ENCODE measurements at places on chromosomes 16 and 17. TPM values are rescaled to one million over a fixed set of nuclear protein-coding genes. Genes with fewer than 3 reads are reported as not detected.

- H3K4me1 ChIP-seq = peaks cover 32% of the 10 kb centered on the region
- no peak overlapping the region for H3K27ac ChIP-seq
- peaks cover 1% of the 10 kb centered on the region for H3K36me3 ChIP-seq
- H3K27me3 ChIP-seq = no peaks in the 10 kb centered on the region
These were observed 11.5 kb upstream of the ARHGAP17 start for GRCh38 chr16:25026621-25027020.

GRCh38 chr16:749010-749409, 8.2 kb upstream of the CIAO3 start:
- H3K36me3 ChIP-seq = no peaks in the 10 kb centered on the region
- no peaks in the 10 kb centered on the region for H3K4me1 ChIP-seq
- no peak for DNase-seq
- no peaks in the 10 kb centered on the region for H3K27me3 ChIP-seq

The CRHR1 gene
- total RNA-seq = not detected

The NOXO1 gene
- total RNA-seq = not detected

- peak overlapping the region; percentile 75 for H3K27ac ChIP-seq
- peaks cover 32% of the 10 kb centered on the region for H3K4me1 ChIP-seq
- DNase-seq = peak; percentile 84
- peaks cover 16% of the 10 kb centered on the region for H3K27me3 ChIP-seq
- H3K36me3 ChIP-seq = peaks cover 7% of the 10 kb centered on the region
These were observed 2.5 kb upstream of the CDYL2 start for GRCh38 chr16:80806927-80807340.

GRCh38 chr17:81368161-81369022, 26.9 kb upstream of the BAHCC1 start:
- H3K36me3 ChIP-seq = no peaks in the 10 kb centered on the region
- H3K27me3 ChIP-seq = peaks cover 23% of the 10 kb centered on the region
- no peak overlapping the region for H3K4me3 ChIP-seq
- DNase-seq = no peak
- peaks cover 19% of the 10 kb centered on the region for H3K4me1 ChIP-seq

DNA sequence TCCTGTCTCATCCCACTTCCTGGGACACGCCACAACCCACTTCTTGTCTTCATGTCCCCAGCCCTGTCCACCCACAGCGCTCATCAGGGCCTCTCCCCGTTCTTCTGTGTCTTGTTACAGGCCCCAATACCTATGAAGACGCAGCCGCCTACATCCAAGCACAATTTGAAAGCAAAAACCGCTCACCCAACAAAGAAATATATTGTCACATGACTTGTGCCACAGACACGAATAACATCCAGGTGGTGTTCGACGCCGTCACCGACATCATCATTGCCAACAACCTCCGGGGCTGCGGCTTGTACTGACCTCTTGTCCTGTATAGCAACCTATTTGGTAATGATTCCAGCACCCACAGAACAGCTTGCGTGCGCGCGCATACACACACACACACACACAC, 70.6 kb downstream of the AMFR start:
- no peak overlapping the region for H3K4me3 ChIP-seq
- no peaks in the 10 kb centered on the region for H3K27me3 ChIP-seq
- peaks cover 33% of the 10 kb centered on the region for H3K4me1 ChIP-seq
- DNase-seq = no peak
- H3K27ac ChIP-seq = no peak overlapping the region
- no peaks in the 10 kb centered on the region for H3K36me3 ChIP-seq

GRCh38 chr16:4385789-4386450, 14.3 kb downstream of the VASN start:
- DNase-seq = no peak
- no peaks in the 10 kb centered on the region for H3K4me1 ChIP-seq
- H3K36me3 ChIP-seq = peaks cover 7% of the 10 kb centered on the region
- no peak overlapping the region for H3K27ac ChIP-seq
- H3K27me3 ChIP-seq = no peaks in the 10 kb centered on the region

DNA sequence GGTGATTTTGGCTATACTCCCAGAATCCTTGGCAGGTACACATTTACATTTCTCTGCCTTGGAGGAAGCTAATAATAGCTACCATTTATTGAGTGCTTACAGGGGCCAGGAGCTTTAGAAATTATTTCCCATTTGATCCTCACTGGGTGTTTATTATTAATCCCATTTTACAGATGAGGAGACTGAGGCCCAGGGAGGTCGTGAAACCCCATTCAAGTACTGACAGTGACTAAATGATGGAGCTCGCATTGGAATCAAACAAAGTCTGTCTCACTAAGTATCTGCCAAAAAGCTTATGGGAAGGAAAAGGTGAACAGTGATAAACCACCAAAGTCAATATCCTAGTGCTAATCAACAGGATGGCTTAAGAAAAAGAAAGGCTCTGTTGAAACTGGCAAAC, 33.3 kb upstream of the XYLT1 start:
- H3K27me3 ChIP-seq = peaks cover 3% of the 10 kb centered on the region
- no peak for DNase-seq
- no peaks in the 10 kb centered on the region for H3K4me1 ChIP-seq
- no peak overlapping the region for H3K4me3 ChIP-seq

The DNAAF8 gene
- total RNA-seq = 0.38 TPM

GRCh38 chr17:37774504-37774903, 29.6 kb upstream of the HNF1B start:
- no peak overlapping the region for H3K4me3 ChIP-seq
- peaks cover 15% of the 10 kb centered on the region for H3K27me3 ChIP-seq
- H3K36me3 ChIP-seq = no peaks in the 10 kb centered on the region
- H3K27ac ChIP-seq = peak overlapping the region; percentile 90
- peaks cover 38% of the 10 kb centered on the region for H3K4me1 ChIP-seq

The CDK5R1 gene
- 10.2 TPM for total RNA-seq

The SKA2 gene
- 68.4 TPM for total RNA-seq

DNA sequence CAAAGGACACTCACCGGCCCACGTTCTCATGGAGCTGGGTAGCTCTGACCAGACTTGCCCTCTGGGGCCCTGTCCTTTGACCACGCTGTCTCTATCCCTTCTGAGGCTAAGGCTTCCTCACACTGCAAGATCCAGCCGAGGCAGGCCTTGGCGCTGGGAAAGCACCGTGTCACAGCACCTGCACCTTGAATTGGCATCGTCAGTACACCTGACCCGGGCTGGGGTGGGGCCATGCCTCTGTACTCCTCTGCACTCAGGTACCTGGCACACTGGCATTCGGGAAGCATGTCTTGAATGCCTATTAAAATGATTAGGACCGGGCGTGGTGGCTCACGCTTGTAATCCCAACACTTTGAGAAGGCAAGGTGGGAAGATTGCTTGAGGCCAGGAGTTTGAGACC, 6.0 kb downstream of the TBC1D24 start:
- peaks cover 13% of the 10 kb centered on the region for H3K4me1 ChIP-seq
- no peak overlapping the region for H3K27ac ChIP-seq
- H3K4me3 ChIP-seq = no peak overlapping the region

GRCh38 chr16:2610781-2611498, 71.4 kb upstream of the KCTD5 start:
- peaks cover 8% of the 10 kb centered on the region for H3K4me1 ChIP-seq
- DNase-seq = no peak
- H3K27ac ChIP-seq = no peak overlapping the region
- no peaks in the 10 kb centered on the region for H3K27me3 ChIP-seq
- no peak overlapping the region for H3K4me3 ChIP-seq

GRCh38 chr16:70437582-70438557, 1.0 kb downstream of the ST3GAL2 start:
- peaks cover 49% of the 10 kb centered on the region for H3K4me1 ChIP-seq
- peak overlapping the region; percentile 86 for H3K27ac ChIP-seq
- peak overlapping the region; percentile 95 for H3K4me3 ChIP-seq
- DNase-seq = peak; percentile 53
- H3K27me3 ChIP-seq = no peaks in the 10 kb centered on the region

DNA sequence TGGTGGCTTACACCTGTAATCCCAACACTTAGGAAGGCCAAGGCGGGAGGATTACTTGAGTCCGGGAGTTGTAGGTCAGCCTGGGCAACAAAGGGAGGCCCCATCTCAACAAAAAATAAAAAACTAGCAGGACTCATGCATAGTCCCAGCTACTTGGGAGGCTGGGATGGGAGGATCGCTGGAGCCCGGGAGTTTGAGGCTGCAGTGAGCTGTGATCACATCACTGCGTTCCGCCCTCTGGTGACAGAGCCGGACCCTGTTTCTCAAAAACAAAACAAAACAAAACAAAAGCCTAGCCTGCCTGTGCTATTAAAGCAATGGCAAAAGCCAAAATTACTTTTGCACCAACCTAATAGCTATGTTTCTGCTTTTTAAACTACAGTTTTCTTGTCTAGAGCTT, 1.5 kb downstream of the FCSK start:
- no peaks in the 10 kb centered on the region for H3K27me3 ChIP-seq
- H3K4me1 ChIP-seq = peaks cover 20% of the 10 kb centered on the region
- peak overlapping the region; percentile 86 for H3K4me3 ChIP-seq
- no peak for DNase-seq

GRCh38 chr16:4317532-4318450, 1.9 kb downstream of the GLIS2 start:
- no peak overlapping the region for H3K4me3 ChIP-seq
- no peak overlapping the region for H3K27ac ChIP-seq
- no peaks in the 10 kb centered on the region for H3K36me3 ChIP-seq
- peaks cover 16% of the 10 kb centered on the region for H3K27me3 ChIP-seq

The CDR2L gene
- total RNA-seq = 0.59 TPM

GRCh38 chr17:18021372-18021771, 17.6 kb downstream of the ATPAF2 start:
- DNase-seq = no peak
- peaks cover 12% of the 10 kb centered on the region for H3K4me1 ChIP-seq
- peaks cover 7% of the 10 kb centered on the region for H3K36me3 ChIP-seq
- no peak overlapping the region for H3K27ac ChIP-seq
- no peaks in the 10 kb centered on the region for H3K27me3 ChIP-seq

GRCh38 chr17:41190328-41190727, 641 bp downstream of the KRTAP9-1 start:
- H3K27me3 ChIP-seq = no peaks in the 10 kb centered on the region
- DNase-seq = no peak
- no peaks in the 10 kb centered on the region for H3K36me3 ChIP-seq
- no peaks in the 10 kb centered on the region for H3K4me1 ChIP-seq
- no peak overlapping the region for H3K4me3 ChIP-seq

The LGALS9B gene
- total RNA-seq = not detected

DNA sequence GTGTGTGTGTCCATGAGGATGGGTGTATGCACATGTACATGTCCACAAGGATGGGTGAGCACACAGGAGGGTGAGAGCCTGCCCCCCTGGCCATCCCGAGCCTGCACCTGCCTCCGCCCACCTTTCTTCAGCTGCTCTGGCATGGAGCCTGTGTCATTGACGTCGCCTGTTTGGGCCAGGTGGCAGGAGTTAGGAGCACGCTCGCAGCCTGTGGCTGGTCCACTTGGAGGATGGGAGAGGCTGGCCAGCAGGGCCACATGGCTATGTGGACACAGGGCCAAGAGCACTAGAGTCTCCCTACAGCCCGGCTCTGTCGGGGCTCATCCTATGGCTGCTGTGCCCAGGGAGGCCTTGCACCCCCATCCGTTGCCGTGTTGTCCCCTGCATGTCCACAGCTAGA, 21.4 kb downstream of the BAHCC1 start:
- H3K4me3 ChIP-seq = no peak overlapping the region
- H3K27me3 ChIP-seq = no peaks in the 10 kb centered on the region
- DNase-seq = no peak
- H3K36me3 ChIP-seq = no peaks in the 10 kb centered on the region
- no peak overlapping the region for H3K27ac ChIP-seq
- H3K4me1 ChIP-seq = peaks cover 16% of the 10 kb centered on the region

The CMTM2 gene
- not detected for total RNA-seq

- H3K4me3 ChIP-seq = no peak overlapping the region
- H3K4me1 ChIP-seq = no peaks in the 10 kb centered on the region
- H3K27ac ChIP-seq = no peak overlapping the region
- no peaks in the 10 kb centered on the region for H3K36me3 ChIP-seq
- H3K27me3 ChIP-seq = no peaks in the 10 kb centered on the region
- no peak for DNase-seq
These were observed 42.1 kb upstream of the TAOK1 start for GRCh38 chr17:29347831-29348629.

- DNase-seq = peak; percentile 86
- peaks cover 27% of the 10 kb centered on the region for H3K27me3 ChIP-seq
- H3K27ac ChIP-seq = no peak overlapping the region
- H3K4me1 ChIP-seq = peaks cover 40% of the 10 kb centered on the region
- H3K4me3 ChIP-seq = no peak overlapping the region
These were observed 3.8 kb upstream of the C1QL1 start for GRCh38 chr17:44971776-44972483.

- peak within 1 kb of the TSS; percentile 90 for H3K4me3 ChIP-seq
- peaks cover 16% of the 10 kb centered on the region for H3K36me3 ChIP-seq
- peak; percentile 41 for DNase-seq
- H3K4me1 ChIP-seq = peaks cover 47% of the 10 kb centered on the region
- no peaks in the 10 kb centered on the region for H3K27me3 ChIP-seq
- H3K27ac ChIP-seq = peak within 1 kb of the TSS; percentile 89
These were observed at the start of gene ZNF319 for GRCh38 chr16:57999971-58000705. TSS of gene ZNF319 (minus strand) at chr16:58000672. CDS start at chr16:57998265, 2,407 bp downstream.

The KRTAP1-5 gene
- not detected for total RNA-seq

- H3K27ac ChIP-seq = no peak overlapping the region
- H3K36me3 ChIP-seq = no peaks in the 10 kb centered on the region
- H3K27me3 ChIP-seq = no peaks in the 10 kb centered on the region
- no peak for DNase-seq
These were observed 353.1 kb upstream of the MON1B start for GRCh38 chr16:76837872-76838271.

GRCh38 chr16:85485379-85485778, 127.7 kb upstream of the GSE1 start:
- no peak for DNase-seq
- no peak overlapping the region for H3K27ac ChIP-seq
- no peaks in the 10 kb centered on the region for H3K27me3 ChIP-seq
- H3K4me1 ChIP-seq = no peaks in the 10 kb centered on the region
- no peaks in the 10 kb centered on the region for H3K36me3 ChIP-seq

DNA sequence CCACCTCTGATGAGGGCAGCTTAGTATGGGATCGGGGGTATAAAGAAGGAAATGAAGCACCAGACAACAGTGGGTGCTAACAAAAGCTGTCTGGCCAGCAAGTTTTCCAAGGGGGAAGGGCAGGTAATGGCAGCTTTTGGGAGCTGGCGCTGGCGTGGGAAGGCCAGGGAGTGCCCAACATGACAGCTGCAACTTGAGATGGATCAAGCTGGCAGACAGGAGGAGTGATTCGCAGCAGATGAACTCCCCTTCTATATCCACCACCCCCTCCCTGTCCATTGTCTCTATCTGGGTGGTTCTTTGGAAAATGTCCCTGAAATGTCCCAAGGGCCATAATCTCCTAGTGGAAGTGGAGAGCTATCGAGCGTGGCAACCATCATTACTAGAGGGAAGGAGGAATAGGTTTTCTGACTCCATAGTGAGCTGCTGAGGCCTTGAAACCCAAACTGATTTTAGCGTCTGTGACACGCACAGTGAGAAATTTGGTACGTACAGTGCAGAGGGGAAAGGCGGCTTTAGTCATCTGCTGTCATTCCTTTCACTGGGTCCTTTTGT, 4.8 kb upstream of the INPP5K start:
- peaks cover 12% of the 10 kb centered on the region for H3K4me1 ChIP-seq
- no peak overlapping the region for H3K27ac ChIP-seq
- H3K36me3 ChIP-seq = peaks cover 1% of the 10 kb centered on the region
- no peak for DNase-seq
- H3K4me3 ChIP-seq = no peak overlapping the region

Data from activated CD8-positive, alpha-beta T cell treated with anti-CD3 and anti-CD28 coated beads for 36 hours (primary cell).